ENCODE measurements at places on chromosomes 7 and 10.

DNA sequence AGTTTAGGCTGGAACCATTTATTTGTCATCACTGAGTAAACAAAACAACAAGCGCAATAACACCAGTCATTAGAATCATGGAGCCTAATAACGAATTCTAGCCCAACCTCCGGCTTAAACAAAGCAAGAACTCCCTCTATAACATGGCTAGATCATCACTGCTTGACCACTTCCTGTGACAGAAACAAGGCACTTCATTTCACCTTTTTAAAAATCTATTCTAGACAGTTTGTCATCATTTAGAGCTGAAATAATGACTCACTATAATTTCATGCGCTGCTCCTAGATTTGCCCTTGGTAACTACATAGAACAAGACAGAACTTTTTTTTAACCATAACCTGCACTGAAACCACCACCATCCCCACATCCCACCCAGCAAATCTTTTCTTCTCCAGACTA lies 81.3 kb downstream of the OSBPL3 start:
- no peak for DNase-seq

DNA sequence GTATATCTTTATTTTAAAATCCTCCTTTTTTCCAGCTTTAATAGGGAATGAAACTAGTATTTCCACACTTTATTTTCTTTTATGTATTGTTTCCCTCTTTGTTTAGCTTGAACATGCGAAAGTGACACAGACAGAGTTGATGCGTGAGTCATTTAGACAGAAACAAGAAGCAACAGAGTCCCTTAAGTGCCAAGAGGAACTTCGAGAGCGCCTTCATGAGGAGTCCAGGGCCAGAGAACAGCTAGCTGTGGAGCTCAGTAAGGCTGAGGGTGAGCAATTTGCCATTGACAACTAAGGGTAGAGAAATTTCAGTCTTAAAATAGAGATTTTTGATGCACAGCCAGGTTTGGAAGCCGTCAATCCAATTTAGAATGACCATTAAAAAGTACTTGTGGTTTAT lies 73.1 kb downstream of the CYP51A1 start:
- no peak for DNase-seq

GRCh38 chr10:15606377-15606776 lies 113.3 kb downstream of the ITGA8 start:
- DNase-seq, result no peak

DNA sequence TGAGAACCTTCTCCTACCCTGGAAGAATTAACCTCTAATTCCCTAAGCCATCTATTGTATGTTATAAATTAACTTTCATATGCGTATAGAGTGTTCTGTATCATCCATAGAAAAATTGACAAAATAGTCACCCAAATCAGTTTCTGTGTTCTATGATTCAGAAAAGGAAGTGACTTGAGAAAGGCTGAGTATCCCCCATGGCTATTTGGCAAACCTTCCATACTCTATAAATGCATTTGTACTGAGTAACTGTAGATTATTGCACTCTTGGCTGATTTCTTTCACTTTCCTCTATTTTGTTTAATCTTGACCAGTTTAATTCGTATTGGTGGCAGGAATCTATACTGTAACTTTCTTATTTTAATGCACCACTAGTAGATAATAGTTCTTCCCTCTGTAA lies 182.2 kb downstream of the HTR7 start:
- DNase-seq, result no peak

DNA sequence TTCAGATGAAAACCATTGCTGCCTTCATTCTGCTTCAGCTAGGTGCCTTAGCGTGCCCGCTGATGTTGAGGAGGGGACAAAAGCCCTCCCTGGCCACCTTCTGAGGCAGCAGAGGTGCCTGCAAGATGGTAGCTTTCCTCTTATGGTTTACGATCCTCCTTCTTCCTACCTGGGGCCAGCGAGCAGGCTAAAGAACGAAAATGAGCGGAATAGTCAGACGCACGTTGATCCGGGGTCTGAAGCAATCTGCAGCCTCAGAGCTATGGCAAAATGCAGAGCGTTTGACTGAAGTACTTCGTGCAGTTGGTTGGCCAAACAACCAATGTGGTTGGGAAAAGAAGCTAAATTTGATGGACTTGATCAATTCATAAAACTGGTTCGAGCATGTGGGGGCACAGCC lies 95.5 kb downstream of the GATA3 start:
- no peak for DNase-seq

DNA sequence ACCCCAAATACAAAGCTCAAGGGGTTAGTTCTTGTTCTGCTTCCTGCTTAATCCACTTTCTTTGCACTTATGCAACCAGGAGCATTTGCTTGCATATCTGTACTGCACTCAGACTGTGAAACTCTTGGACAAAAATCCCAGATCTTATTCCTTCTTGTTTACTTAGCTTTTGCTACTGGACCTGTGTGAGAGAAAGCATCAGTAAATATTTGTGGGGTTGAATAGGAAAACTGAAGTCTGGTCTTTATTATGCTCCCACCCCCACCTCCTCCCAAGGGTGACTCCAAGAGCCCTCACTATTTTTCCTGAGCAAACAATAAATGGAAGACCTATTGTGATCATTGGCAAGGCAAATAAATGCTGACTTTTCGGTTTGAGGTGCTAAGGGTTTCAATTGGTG lies 57.1 kb upstream of the VSTM2A start:
- DNase-seq, result no peak

DNA sequence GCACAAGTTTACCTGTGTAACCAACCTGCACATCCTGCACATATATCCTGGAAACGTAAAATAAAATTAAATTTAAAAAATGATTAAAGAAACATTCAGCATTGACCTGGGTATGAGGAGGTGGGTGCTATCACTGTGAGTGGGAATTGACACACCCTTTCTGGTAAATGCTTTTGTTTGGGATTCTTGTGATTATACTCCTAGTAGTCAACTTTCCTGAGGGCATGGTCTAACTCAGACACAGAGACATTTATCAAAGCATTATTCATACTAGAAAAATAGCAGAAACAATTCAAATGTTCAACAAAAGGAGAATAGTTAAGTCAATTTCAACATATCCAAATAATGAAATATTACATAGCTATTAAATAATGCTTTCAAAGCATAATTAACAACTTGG lies 44.2 kb downstream of the CNNM2 start:
- DNase-seq, result no peak

GRCh38 chr7:138105221-138105620 lies 29.0 kb downstream of the AKR1D1 start:
- DNase-seq, result no peak

DNA sequence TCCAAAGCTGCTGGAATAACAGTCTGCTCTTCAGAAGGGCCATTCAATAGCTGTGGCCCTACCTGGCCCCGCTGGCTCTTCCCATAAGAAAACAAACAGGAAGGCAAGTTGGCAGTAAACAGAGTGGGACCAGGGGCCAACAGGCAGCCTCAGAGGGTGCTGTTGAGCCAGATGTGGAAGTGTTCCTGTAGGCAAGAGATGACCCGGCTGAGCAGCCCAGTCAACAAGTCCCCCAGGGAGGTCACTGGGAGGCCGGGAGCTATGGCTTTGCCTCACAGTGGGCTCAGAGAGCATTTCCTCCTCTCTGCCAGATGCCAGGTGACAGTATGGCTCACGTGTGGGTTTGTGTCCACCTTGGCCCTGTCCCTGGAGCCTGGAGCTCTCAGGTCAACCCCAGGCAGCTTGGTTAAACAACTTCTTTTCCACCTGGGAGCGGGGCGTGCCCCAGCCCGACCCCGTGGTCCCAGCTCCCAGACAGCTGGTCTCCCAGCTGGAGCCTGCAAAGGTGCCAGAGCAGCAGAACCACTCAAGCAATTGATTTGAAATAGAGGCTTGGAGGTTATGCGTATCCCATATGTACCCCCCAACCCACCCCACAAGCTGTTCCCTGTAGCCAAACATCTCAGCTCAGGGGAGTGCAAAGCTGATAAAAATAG lies 33.8 kb upstream of the LOXL4 start:
- no peak for DNase-seq

DNA sequence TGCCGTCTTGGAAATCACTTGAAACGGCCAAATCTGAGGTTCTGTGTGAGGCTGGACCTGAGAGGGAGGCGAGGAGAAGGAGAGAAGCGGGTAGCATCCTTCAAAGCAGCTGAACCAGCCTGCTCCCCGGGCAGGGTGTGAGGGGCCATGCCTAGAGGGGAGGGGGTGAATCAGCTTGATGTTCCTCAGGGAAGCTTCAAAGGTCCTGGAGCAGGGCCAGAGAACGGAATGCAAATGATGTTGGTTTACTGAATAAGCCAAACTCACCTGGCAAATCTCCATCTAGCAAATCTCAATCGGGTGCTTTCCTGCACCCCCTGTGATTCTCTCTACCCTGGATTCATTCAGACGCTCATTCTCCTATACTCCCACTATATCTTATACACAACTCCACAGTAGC lies 226.9 kb downstream of the WDR11 start:
- no peak for DNase-seq

- no peak for DNase-seq
These were observed 86.9 kb downstream of the ZNRF2 start for GRCh38 chr7:30371321-30371720.

- no peak for DNase-seq
These were observed 271.4 kb downstream of the POM121L12 start for GRCh38 chr7:53306846-53307245.

- no peak for DNase-seq
These were observed 453.5 kb upstream of the SEMA3A start for GRCh38 chr7:84647797-84648757.

DNA sequence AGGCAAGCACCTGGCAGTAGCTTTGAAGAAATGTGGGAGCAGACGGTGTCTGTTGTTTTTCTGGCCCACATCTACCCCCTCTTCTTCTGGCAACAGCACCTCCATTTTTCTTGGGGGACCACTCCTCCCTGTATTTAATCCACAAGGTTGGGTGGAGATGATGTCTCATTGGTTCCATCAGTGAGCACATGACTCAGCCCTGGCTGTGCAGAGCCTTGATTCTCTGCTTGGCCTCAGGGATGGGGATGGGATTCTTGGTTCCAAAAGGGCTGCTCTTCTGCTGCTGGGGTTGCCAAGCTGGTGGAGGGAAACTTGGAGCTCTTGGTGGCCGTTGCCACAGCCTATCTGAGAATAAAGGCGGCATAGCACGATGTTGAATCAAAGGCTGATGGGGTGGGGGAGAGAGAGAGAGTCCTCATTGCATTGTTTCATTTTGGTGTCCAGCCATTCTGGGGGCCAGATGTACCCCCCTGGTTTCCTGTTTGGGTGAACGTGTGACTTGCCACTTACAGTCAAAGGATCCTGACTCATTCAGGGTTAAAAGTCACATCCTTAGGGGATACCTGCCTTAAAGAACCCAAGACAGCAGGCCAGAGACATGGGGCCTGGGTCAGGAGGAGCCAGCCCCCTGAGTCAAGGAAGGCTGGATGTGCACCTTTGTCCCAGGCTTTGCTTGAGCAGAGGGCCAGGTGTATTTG lies 25.9 kb downstream of the GRK5 start:
- DNase-seq, result no peak

GRCh38 chr10:113329121-113329596 lies 223.7 kb upstream of the HABP2 start:
- DNase-seq, result no peak

DNA sequence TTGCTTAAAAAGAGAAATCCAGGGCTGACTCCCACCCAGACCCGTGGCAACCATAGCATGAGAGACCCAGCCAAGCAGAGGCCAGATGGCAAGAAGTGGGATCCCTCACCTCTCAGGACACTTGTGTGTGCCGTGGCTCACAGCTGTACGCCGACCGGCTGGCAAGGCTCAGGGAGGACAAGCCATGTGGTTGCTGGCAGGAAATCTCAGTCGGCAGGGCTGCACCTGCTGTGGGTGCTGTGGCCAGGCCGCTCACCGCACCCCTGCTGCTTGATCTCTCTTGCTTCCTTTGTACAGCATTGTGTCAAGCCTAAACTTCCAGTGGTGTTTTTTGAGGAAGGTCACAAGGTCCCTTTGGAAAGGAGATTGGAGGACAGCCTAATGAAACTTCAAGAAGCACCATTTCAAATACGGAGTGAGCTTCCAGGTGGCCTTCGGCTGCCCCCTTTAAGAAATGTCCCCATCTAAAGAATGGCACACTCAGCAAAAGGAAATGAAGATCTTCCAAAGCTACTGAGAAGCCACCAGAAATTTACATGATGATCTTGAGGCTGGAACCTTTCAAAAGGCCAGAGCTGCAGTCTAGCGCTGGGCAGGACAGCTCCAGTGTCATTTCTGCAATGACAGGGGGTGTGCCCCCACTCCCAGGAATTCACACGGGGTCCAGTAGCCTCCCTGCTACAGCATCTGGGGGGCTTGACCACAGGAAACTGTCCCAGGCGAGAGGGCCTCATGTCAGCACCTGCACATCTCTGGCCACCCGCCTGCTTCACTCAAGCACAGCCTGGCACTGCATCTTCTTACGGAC lies 409.0 kb upstream of the MGMT start:
- DNase-seq, result no peak

GRCh38 chr10:94430701-94431100 lies 28.4 kb downstream of the TBC1D12 start:
- DNase-seq, result no peak

DNA sequence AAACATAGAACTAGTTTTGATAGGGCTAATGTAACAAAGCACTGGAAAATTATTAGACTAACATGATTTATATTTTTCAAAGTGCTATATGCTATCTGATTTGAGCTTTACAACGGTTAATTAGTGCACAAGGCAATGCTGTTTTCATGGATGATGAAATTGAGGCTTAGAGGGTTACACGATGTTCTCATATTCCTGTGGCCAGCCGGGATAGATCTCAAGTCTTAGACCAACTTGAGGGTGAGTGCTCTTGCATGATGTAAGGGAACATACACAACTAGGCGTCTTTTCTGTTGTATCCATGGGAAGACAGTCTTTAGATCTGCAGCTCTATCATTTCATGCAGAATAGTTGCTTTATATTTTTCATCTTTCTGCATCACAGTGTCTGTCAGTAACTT lies 4.1 kb downstream of the PRPF18 start:
- no peak for DNase-seq

GRCh38 chr10:42960991-42961795 lies 115.7 kb upstream of the RET start:
- no peak for DNase-seq

DNA sequence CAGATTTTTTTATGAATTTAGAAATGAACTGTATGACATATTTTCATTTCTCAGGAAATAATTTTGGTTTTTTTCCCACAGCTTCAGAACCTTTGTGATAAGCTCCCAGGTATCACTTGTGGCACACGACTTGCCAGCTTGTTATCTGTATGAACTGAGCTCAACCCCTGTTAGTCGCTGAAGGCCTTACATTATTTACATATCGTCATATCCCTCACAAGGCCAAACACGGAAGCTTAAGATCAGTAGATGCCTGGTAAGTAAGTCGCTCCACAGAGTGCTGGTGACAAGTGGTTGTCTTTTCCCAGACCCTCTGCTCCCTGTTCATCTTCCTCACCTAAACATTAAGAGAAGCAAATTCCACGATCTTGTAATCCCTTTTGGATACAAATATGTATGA lies 55.2 kb downstream of the RAPGEF5 start:
- no peak for DNase-seq

GRCh38 chr10:22852712-22853353 lies 75.0 kb upstream of the ARMC3 start:
- no peak for DNase-seq

GRCh38 chr7:65980478-65981250 lies 1.3 kb downstream of the GUSB start:
- DNase-seq, result no peak

GRCh38 chr10:45155784-45156183 lies 155.1 kb downstream of the ZNF22 start:
- no peak for DNase-seq
